ENCODE measurements at places on chromosomes 5 and 9.

DNA sequence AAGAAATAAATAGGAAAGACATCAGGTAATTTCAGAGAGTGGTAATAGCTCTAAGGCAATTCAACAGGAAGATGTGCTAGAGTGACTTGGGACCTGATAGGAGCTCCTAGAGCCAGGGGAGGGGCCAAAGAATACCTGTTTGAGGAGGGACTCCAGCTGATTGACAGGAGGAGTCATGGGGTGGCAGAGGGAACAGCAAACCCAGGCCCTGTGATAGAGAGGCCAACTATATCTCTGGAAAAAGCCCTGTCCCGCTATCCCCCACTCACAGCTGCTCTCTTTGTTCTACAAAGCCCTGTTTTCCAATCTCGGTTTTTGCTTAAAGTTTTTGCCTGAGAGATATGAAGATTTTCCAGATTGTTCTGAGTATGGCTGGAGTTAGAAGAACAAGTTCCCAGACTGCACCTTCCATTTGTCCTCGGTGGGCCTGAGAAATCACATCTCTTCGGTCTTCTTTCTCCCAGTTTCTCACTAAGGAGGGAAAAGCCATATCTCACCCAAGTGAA lies 9.0 kb upstream of the NSD1 start:
- peak; percentile 23 for DNase-seq

DNA sequence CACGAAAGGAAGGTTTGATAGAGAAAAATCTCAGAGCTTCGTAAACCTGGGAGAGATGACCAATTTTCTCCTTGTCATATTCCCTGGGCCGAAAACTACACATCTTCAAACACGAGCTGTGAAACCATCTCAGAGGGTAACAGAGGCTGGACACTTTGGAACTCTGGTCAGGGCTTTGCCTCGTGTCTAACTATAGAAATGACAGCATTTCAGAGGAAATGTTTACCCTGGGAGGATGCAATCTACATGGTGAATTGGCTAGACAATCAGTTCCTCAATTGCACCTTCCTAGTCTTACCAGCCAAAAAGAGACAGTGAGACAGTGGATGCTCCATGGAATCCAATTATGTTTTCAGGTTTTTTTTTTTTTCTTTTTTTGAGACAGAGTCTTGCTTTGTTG lies 108.6 kb upstream of the PPP1R2B start:
- DNase-seq = no peak

GRCh38 chr5:133663397-133664054 lies 51.2 kb upstream of the FSTL4 start:
- DNase-seq = no peak

DNA sequence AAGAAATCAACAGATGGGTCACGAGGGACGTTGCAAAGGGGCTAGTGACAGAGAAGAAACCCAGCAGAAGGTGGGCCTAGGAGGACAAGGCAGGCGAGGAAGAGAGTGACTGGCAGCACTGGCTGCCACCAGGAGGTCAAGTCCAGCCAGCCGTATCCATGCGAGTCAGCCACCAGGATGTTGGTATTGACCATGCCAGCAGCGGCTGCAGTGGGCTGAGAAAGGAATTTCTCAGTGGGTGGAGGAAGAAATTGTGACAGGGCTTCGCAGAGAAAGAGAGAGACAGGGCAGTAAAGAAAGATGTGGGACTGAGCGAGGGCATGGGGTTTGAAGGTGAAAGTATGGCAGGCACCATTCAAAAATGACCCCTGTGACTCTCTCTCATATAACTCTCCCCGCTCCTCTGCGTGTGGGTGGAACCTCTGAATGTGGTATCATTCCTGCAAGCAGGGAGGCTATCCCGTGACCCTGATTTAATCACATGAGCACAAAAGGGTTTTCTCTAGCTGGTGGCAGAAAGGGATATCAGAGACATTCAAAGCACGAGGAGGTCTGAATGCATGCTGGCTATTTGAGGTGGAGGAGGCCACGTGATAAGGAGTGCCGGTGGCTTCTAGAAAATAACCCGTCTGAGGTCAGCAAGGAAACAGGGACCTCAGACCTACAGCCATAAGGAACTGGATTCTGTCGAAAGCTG lies 45.4 kb upstream of the FBXW11 start:
- DNase-seq = peak; percentile 85

- DNase-seq = no peak
These were observed 276.8 kb upstream of the RORB start for GRCh38 chr9:74220327-74220726.

GRCh38 chr5:170497311-170498038 lies 6.3 kb upstream of the KCNIP1 start:
- no peak for DNase-seq

GRCh38 chr5:672329-673160 lies 20.6 kb downstream of the TPPP start:
- DNase-seq = peak; percentile 97

DNA sequence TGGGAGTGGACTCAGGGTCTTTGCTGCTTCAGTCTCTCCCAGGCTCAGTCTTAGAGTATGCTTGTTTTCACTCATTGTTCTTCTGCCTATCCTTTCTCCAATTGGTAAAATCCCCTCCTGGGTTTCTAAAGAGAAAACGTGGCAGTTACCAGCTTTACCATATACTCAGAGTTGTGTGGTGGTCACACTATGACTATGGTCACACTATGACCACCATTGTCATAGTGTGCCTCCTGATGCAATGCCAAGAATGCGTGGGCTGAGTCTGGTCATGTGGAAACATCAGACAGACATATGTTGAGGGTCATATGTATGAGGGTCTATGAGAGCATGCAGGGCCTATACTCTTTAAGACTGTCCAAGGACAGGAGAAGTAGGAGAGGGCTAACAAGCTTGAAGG lies 326.5 kb upstream of the PRR16 start:
- no peak for DNase-seq

DNA sequence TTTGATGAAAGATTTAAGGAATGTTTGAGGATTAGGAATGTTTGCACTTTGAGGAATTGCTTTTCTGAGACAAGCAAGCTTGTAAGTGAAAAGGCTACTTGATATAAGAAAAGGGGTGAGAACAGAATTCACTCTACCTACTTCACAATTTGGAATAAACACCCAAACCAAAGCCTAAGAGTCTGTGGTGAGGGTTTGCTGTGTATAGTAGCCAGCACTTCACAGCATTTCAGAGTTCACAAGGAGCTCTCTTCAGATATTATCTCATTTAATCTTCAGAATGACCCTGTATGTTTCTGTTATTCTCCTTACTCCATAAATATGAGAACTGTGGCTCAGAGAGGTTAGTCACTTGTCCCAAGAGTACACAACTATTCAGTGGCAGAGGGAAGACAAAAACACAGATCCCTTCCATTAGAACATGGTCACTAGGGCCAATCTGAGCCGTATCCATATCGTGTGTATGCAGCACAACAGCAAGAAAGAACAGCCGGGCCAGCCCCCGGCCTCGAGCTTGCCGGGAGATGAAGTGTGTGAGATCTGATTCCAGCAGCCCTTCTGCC lies 92.4 kb downstream of the FRMD3 start:
- no peak for DNase-seq

DNA sequence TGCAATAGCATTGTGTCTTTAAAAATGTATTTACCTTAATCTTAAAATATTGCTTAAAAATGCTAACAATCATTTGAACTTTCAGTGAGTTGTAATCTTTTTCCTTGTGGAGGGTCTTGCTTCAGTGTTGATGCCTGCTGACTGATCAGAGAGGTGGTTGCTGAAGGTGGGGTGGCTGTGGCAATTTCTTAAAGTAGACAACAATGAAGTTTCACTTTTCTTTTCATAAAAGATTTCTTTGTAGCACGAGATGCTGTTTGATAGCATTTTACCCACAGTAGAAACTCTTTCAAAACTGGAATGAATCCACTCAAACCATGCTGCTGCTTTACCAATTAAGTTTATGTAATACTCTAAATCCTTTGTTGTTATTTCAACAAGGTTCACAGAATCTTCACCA lies 50.8 kb downstream of the NR3C1 start:
- no peak for DNase-seq

DNA sequence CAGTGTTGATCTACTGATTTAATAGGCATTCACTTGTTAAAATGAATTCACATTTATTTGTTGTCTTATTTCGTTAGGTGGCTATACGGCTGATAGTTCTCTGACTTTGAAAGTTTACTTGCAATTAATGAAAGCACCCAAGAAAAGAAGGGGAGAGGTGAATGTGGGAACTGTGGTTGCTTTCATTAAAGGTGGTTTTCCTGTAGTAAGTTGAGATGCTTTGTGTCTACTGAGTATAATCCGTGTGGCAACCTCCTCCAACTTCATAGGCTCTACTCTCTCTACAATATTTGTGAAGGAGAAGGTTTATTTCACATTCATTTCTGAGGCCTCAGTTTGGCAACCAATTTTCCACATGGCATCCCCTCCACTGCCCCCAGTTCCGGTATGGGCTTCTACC lies 12.8 kb upstream of the MACIR start:
- DNase-seq = no peak
